ENCODE measurements at places on chromosomes 2 and 18. TPM values are rescaled to one million over a fixed set of nuclear protein-coding genes. Genes with fewer than 3 reads are reported as not detected.

Gene FAM237A
- not detected for total RNA-seq

Gene NT5DC4
- 2.1 TPM for total RNA-seq

Gene ERICH2
- total RNA-seq = not detected

Gene GCG
- total RNA-seq = not detected

Gene IL36G
- not detected for total RNA-seq

Gene ASTL
- 1.0 TPM for total RNA-seq

Gene YIPF4
- total RNA-seq = 27.2 TPM

Gene CHRNA1
- not detected for total RNA-seq

Gene RETSAT
- total RNA-seq = 16.9 TPM

Gene GAD1
- total RNA-seq = not detected

Gene MSTN
- total RNA-seq = not detected

Gene HOXD12
- total RNA-seq = not detected

Gene IL1B
- 0.71 TPM for total RNA-seq

Gene OTOF
- not detected for total RNA-seq

Gene FAM117B
- 22.5 TPM for total RNA-seq

Gene ACMSD
- total RNA-seq = not detected

Gene PDK1
- total RNA-seq = 14.8 TPM

Gene COL4A4
- total RNA-seq = 10.9 TPM

Gene GRB14
- not detected for total RNA-seq

Gene IKZF2
- 51.5 TPM for total RNA-seq

Gene GAL3ST2
- not detected for total RNA-seq

Gene C2orf80
- total RNA-seq = not detected

Gene POTEJ
- total RNA-seq = not detected

Gene SERPINB11
- not detected for total RNA-seq

Gene ST8SIA3
- total RNA-seq = not detected

Gene ALK
- not detected for total RNA-seq

Gene CRYGD
- total RNA-seq = not detected

Gene SLC25A12
- total RNA-seq = 22.2 TPM

Gene FOXI3
- total RNA-seq = not detected

Gene RALB
- total RNA-seq = 29.9 TPM

Gene MARCO
- not detected for total RNA-seq

Gene GPR45
- not detected for total RNA-seq

Gene SNED1
- 44.7 TPM for total RNA-seq

All from activated B cell treated with CpG ODN at 0.5 μM for 24 hours (primary cell).